ENCODE measurements at places on chromosomes 11 and 22. TPM values are rescaled to one million over a fixed set of nuclear protein-coding genes. Genes with fewer than 3 reads are reported as not detected.

GRCh38 chr11:118281284-118281683 lies 17.2 kb upstream of the MPZL2 start:
- no peak for DNase-seq

The DRD2 gene
- total RNA-seq: not detected

DNA sequence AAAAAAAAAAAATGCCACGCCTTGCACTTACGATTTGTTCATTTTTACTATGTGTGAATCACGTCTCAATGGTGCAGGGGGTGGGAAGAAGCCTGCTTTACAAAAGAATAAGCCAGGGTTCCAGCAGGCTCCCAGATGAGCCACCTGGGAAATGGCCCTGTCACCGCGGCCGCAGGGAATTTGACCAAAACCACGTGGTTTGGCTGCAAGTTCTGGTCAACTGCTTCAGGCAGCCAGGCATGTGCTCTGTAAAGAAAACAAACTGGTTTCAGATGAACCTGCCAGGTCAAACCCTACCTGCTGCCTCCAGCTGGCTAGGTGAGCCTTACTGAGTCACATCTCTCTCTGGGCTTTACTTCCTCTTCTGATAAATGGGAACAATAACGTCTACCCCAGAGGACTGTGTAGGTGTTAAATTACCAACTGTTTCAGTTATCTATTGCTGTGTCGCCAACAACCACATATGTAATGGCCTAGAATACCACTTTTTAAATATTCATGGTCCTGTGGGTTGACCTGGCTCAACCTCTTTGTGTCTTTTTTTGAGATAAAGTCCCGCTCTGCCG lies 30.5 kb upstream of the GCAT start:
- DNase-seq: no peak

The SLC25A17 gene
- 25.8 TPM for total RNA-seq

The CECR2 gene
- 2.1 TPM for total RNA-seq

All from endothelial cell of umbilical vein (primary cell).